ENCODE measurements at places on chromosomes 12 and 14.

GRCh38 chr14:96067985-96068930, 29.1 kb downstream of the C14orf132 start:
- no peak for DNase-seq

DNA sequence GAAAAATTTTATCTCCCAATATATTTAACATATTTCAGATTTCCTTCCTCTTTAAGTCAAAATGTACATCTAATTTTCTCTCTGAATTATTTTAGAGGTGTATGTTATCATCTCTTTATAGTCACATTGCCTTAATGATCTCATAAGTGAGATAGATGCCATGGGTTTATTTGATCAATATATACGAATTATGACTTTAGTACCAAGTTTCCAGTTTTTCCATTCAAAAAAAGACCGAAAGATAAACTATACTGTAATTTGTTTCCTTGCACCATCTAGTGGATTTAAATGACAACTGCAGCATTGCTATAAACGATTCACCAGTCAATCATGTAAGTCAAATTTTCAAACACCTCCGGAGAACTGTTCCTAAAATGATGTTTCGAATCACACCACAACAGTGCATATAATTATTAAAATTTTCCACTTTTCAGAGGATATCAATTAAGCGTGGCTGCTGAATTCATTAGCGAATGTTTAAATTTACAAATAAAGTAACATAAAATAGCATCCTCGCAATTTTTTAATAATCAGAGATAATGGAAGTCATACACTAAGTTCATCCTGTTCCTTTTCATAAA, 419 bp upstream of the ATXN7L3B start:
- DNase-seq, result no peak

- DNase-seq, result no peak
Observed at GRCh38 chr14:64159588-64159987, 134.6 kb downstream of the ESR2 start.

DNA sequence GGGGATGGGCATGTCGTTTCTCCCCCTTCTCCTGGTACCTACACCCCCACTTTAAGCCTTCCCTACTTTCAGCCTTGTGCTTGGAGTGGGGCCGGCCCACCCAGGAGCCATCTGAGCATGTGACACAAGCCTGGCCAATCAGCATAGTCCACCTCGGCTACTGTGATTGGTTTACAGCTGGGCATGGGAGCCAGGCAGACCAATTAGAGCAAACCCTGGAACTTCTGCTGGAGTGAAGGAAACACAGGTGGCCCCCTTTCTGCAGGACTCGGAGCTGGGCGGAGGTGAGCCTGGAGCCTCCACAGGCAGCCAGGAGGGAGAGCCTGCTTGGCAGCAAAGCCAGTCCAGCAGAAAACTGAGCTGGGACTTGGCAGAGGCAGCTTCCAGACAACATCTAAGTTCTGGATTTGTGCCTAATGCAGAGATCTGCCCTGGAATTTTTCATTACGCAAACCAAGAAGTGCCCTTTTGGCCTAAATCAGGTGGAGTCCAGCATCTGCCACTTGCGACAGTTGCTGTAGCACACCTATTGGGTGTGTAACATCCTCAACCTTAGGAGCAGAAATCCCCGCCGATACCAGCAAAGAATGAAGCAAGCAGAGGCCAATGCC, 59.5 kb downstream of the SCARB1 start:
- DNase-seq, result no peak

DNA sequence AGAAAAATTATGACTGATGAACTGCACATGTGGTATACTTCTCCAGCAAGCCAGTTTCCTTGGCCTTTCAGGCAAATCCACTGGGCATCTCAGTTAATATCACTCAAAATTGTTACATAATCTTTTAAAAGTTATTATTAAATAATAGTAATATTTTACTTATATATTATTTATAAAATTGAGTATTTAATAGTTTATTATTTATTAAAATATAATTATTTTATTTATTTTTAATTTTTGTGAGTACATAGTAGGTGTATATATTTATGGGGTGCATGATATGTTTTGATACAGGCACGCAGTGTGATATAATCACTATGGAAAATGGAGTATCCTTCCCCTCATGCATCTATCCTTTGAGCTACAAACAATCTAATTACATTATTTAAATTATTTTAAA, 384.1 kb upstream of the LRFN5 start:
- no peak for DNase-seq

- DNase-seq, result no peak
Observed at GRCh38 chr14:75650253-75651058, 10.2 kb downstream of the ERG28 start.
